Fibroblast of skin of right biceps (primary cell): ENCODE measurements at places on chromosomes 6 and 20.
A peak's percentile ranks its signal among the peaks of the same experiment; 100 is the strongest.

GRCh38 chr6:161906571-161906970 is 632.7 kb upstream of the AGPAT4 start:
- no peak for DNase-seq

DNA sequence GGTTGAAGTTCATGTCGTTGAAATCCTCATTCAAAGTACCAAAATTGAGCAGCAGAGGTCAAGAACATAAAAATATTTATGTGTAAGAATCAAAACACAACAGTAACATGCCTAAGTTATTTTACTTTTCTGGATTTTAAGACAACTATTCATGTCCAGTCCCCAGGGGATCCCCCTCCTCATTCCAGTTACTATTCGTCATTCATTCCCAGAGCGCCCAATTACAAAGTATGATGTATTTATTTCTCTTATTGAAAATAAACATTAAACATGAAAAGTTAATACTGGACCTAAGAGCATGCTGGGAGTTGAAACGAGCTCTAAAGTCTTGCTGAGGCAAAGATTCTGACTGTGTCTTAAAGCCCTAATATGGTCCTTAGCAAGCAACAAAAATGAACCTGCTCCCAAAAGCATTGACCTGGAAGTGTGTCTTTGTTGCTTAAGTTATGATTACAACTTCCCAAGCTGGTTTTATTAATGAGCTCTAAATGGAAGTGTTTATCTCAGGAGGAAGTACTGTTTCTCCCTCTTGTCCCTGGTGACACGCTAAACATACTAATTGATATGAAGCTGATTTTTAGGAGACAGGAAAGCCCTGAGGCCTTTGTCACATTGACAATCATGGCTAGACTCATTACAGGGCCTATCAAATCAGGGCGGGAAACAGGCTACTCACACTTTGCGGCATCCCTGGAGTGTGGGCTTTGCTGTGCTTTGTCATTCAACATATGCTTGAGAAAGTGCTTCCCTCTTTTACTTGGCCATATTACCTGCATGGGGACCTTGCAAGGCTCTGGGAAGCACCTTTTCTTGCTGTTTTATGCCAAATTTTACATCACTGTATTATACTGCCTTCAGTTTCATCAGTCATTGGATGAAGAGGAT is 192.2 kb upstream of the DTNBP1 start:
- DNase-seq: no peak

GRCh38 chr6:130859161-130859867 is 32.1 kb downstream of the SMLR1 start:
- no peak for DNase-seq

GRCh38 chr20:49394264-49394663 is 88.2 kb downstream of the KCNB1 start:
- no peak for DNase-seq

- no peak for DNase-seq
Observed at GRCh38 chr6:116369540-116369939, 1.2 kb upstream of the DSE start.

- DNase-seq: peak; percentile 74
Observed at GRCh38 chr6:27503436-27504030, 30.6 kb upstream of the ZNF184 start.

DNA sequence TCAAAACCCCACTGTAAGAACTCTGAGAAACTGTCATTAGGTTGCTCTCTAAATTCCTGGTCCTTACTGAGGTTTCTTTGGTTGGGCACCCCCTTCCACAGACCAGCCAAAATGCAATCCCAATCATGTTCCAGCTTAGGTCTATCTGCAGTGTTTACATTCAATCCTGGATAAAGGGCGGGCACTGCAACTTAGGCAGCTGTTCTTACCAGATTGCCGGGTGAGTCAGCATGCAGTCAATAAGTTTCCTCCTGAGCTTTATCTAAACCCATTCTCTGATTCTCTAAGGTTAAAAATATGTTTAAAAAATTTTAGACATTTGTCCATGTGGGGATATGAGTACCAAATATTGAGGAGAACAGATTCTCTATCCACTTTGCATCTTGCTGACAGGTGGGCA is 197.8 kb downstream of the HAO1 start:
- DNase-seq: peak; percentile 43

GRCh38 chr20:8602389-8603116 is 466.3 kb upstream of the PLCB4 start:
- DNase-seq: no peak

- DNase-seq: peak; percentile 44
Observed at GRCh38 chr20:46349035-46349741, 40.9 kb upstream of the CDH22 start.

GRCh38 chr6:9168669-9169068 is 733.3 kb upstream of the SLC35B3 start:
- no peak for DNase-seq

GRCh38 chr6:138310294-138310693 is 67.4 kb upstream of the SMIM28 start:
- no peak for DNase-seq

- DNase-seq: peak; percentile 68
Observed at GRCh38 chr6:158605266-158605878, 39.2 kb downstream of the DYNLT1 start.
